Activated naive CD4-positive, alpha-beta T cell treated with Interleukin-2 at 50 U/mL for 16 hours (primary cell): ENCODE measurements at places on chromosomes 3 and 15.

DNA sequence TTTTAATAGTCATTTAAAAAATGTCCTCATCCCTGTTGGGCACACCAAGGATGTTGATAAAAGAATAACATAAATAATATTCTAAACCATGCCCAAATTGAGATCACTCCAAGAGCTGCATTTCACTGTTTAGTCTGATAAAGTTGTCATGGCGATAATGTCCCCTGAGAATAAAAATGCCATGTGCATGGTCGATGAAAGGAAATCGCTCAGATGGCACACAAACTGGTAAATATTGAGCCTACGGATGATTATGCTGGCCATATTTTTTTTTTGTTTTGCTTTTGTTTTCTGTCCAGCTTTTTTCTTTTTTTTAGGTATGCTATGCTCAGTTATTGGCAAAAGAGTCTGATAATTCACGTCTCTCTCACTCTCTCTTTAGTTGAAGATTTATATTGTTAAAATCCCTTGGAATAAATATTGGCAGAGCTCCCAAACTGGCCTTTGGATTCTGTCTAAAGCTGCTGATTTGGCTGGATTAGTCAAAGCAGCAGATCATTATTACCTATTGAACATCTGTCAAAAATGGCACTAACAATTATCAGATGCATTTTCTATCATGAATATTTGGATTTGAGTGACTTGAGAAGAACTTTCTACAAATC, 643.8 kb downstream of the SQOR start:
- DNase-seq, result no peak

DNA sequence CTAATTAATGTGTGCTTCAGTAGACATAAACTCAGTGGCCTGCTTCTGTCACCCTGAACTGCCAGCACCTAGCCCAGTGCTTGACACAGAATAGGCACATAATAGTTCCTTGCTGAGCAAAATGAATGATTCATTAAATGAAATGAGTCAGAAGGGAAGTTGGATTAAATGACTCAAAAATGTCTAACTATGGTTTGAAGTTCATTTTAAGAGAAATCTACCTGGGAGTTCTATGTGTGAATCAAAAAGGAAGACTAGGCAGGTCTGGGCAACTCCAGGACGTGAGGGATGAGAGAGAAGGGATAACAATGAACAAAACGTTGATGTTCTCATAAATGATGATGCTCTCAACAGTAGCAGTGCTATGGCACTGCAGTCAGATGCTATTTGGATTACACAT, 175.0 kb downstream of the CFAP20DC start:
- no peak for DNase-seq

DNA sequence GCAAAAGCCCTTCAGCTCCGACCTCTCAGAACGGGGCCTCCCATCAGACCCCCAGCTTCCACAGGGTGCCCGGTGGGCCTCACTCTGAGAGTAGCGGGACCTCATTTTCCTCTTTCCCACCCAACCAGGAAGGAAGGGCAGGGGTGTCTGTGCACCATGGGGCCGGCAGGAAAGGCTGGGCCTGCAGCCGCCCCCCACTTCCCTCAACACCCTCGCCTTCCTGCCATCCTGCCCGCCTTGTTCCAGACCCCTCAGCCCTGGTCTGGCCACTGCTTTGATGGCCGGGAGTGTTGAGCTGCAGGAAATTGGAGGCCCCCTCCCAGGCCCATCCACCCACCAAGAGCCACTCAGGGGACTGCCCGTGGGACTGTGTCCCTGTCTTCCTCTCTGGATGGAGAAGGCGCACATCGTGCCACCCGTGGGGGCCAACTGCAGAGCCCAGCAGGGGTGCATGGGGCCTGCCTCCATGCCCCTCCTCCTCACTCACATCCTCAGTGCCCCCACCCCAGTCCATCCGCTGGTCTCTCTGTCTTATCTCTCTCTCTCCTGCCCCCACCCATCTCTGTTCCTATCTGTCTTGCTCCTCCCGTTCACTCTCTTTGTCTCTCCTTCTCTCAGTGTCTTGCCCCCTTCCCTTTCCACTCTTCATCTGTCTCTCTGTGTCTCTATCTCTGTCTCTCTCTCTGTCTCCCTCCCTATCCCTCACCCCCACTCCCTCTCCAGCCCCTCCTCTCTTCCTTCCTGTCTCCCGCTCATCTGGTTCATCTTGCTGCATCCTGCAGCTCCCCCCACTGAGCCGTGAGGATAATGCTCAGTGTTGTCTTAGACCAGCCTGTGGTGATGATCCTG, 1.8 kb upstream of the PLXND1 start:
- no peak for DNase-seq

- no peak for DNase-seq
These were observed 80.6 kb downstream of the MYLK start for GRCh38 chr3:123803521-123803920.

DNA sequence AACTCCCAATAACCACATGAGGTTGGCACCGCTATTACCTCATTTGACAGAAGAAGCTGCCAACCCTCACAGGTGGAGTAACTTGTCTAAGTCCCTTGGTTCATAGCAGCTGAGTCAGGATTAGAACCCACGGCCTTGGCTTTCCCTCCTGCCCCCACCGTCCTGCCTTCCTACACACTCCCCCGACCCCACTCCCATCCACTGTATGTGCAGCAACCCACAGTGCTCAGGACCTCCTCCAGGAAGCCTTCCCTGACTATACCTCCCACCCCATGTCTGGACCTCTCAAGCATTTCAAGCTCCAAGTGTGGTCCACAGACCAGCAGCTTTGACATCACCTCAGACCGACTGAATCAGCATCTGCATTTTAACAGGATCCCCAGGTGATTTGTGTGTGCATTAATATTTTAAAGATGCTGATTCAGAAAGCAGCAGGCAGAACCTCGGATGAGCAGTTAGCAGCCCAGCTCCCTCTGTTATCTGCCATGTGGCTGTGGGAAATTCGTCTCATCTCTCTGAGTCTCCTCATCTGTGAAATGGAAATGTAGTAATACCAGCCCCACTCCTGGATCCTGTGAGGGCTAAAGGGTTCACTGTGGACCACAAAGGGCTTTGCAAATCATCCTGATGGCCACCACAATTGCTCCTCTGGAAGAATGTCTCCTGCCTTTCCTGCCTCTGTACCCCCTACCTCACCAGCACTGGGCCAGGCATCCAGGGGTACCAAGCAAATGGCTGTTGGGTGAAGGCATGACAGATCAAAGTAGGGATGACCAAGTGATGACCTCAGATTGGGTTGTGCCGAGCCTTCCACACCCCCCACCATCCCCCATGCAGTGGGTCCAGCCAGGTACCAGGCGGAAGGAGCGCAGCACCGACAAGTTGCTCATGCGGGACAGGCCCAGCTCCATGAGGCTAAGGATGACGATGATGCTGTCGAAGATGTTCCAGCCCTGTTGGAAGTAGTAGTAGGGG, 62.7 kb downstream of the SCN5A start:
- no peak for DNase-seq

DNA sequence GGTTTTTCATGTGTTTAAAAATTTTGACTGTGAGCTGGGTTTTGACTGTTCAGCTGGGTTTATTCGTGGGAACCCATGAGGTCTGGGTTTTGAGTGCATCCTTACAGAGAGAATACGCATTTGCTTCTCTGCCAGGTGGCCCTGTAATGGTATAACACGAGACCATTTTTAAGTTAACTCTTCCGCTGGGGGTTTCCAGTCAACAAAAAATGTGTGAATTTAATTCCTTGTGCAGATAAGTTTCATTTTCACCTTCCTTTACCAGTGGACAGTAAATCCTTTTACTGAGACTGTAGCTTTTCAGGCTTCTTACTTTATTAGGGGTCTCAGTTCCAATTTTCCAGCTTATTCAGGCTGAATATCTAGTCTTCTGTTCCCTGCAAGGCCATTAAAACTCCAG, 149.6 kb downstream of the OPA1 start:
- no peak for DNase-seq

DNA sequence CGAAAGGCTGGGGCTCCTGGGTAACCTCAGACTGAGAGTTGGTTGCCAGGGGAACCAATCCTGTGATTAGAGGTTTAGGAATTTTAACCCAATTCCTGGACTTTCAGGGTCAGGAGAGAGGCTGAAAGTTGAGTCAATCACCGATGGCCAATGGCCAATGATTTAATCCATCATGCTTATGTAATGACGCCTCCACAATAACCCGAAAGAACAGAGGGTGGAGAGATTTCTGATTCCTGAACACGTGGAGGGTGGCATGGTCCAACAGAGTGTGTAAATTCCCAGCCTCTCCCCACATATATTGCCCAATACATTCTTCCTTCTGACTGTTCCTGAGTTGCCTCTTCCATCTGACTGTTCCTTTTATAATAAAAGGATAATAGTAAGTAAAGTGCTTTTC, 137.2 kb upstream of the CBLB start:
- DNase-seq, result no peak

- no peak for DNase-seq
These were observed 1447.4 kb upstream of the ALCAM start for GRCh38 chr3:103919327-103919726.

DNA sequence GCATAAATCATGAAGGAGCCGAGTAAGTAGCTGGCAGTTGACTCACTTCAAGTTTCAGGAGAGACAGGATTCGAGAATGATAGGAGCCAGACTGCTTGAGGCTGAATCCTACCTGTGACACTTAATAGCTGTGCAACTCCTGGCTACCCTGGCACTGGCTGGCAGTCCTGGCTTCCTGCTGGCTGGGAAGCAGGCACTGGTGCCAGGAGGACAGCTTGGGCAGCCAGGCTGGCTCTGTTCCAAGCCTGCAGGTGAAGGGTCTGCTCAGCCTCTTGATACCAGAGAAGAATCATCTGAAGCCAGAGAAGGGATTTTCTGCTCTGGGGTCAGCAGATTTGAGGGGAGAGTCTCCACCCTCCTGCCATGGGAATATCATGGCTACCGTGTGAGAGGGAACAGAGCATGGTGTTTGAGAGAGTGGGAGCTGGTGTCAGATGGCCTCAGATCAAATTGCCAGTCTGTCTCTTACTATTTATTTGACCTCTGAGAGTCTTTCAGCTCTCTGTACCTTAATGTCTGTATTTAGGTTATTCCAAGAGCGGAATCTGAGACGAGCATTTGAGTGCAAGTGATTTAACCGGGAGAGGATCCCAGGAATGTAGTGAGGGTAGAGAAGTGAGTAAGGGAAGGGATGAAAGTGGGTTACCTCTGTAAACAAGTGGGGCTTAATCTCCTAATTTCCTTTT, 4.4 kb upstream of the XIRP1 start:
- DNase-seq, result no peak

DNA sequence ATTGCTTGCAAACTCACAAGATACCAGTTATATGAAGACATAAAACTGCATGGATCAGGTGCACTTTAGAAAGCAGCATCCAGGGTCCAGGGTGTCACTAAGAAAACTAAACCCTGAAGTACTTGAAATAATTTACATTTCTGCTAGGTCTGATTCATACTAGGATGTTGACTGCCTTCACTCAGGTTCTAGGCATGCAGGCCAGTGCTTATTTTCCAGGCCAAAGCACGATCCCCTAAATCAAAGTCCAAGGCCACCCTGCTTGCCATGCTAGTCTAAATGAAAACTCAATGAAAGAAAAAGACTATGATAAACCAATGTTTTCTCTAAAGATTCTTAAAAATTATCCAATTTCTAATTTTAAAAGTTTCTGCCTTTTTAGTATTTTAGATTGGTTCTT, 49.4 kb downstream of the GREM1 start:
- no peak for DNase-seq

- no peak for DNase-seq
These were observed 40.0 kb downstream of the FMN1 start for GRCh38 chr15:33154351-33155166.

DNA sequence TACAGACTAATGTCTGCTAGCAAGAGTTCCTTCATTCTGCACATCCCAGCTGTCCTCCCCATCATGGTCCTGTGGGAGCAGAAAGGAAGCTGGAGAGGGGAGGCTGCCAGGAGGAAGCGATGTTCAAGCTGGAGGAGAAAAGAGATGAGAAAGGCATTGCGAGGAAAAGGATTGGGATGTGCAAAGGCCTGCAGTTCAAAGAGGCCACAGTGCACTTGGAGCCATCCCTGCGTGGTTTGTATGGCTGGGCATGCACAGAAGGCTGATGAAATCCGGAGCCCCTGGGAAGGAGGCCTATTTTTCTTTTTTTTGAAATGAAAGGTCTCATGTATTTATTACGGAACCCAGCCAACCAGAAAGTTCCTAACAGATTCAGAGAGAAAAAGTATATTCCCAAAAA, 22.8 kb downstream of the AMOTL2 start:
- DNase-seq, result no peak

- no peak for DNase-seq
These were observed 89.0 kb downstream of the CHSY1 start for GRCh38 chr15:101162701-101163483.

DNA sequence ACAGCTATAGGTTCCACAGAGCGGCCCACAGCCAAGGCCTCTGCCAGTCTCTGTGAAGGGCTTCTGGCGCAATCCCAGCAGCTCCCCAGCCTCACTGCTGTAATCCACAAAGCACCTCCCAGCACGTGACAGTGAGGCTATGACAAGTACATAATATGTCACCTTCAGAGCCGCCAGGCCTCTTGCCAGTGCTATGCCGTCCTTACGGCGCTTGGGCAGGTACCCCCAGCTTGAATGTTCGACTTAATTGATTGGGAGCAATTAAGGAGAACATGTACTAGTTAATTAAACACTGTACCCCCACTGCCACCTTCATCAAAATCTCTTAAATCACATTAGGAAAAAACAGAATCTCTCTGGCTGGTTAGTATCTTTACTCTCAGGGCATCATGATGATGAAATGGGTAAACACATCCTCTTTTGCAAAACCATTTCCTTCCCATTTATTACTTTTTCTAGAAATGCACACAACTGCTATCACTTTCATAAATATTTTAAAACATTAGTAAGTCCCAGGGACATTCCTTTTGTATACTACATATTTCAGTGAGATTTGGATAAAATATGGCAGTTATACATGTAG, 169.9 kb downstream of the XXYLT1 start:
- no peak for DNase-seq

DNA sequence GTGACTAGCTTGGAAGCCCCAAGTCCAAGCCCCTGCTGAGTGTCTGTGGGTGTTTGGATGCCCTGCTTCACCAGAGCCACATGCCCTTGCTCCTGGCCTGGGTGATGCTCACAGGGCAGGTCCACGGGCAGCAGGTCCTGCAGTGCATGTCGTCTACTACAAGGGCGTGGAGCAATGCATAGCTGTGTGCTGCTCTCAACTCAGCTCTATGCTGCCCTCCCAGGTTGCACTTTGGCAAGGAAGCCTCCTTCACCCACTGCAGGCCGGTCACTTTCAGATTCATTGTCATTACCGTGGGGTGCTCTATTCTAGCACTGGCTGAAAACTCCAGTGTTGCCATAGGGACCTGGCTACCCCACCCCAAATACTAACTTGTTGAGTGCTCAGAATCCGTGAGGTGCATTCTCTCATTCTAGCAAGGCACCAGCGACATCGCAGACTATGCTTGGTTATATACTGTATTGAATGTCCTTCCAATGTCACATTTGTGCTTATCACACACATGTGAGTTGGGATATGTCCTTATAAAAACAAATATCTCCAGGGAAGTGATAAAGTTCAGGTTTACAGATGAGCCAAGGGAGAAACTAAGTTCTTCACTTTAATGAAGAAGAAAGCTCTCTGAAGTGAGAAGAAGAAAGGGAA, 51.8 kb downstream of the GRAMD1C start:
- DNase-seq, result no peak

DNA sequence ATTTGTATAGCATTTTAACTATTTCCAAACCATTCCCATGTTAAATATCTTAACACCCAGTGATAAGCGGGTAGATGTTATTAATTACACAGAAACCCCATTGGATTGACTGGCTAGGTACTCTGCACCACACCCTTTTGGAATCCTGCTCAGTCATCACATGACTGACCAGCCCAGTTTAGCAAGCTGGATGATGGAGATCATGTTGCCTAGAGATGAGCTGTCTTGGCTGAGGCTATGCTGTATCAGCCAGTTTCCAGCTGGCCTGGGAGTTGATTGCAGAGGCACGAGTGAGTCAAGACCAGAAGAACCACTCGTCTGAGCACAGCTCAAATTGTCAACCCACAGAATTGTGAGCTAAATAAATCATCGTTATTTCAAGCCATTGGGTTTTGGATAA, 124.6 kb downstream of the ZNF621 start:
- no peak for DNase-seq
